Hepatocyte (in vitro differentiated cells): ENCODE measurements at places on chromosomes 6 and 20.
A peak's percentile ranks its signal among the peaks of the same experiment; 100 is the strongest.

- H3K27ac ChIP-seq: no peak overlapping the region
- H3K36me3 ChIP-seq: no peaks in the 10 kb centered on the region
- no peak overlapping the region for H3K4me3 ChIP-seq
- H3K4me1 ChIP-seq: no peaks in the 10 kb centered on the region
- H3K27me3 ChIP-seq: no peaks in the 10 kb centered on the region
Observed at GRCh38 chr6:168741942-168742782, 301.2 kb downstream of the SMOC2 start.

DNA sequence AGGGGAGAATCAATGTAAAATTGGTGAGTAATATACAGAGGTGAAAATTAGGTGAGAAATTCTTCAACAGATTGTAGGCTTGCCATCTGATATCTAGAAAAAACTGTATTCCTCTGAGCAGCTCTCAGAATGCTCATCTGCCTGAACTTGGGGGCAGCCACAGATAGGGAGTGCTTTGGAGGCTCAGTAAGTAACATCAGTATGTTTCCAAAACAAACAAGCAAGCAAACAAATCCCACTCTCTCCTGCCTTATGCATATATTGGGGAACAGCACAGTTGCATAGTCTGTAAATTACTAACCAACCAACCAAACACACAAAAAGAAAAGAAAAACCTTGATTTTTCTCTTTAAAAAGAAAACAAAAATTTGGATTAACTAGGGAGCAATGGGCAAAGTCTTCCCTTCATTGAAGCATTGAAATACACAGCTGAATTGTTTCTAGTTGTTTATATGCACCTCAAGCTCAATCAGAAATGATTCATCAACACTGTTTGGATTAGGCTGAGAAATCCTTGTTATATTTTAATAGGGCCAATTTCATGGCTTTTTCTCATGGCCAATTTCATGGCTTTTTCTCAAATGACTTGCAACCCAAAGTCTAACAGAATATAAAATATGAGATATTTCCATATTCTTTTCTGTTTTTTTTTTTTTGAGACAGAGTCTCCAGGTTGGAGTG is 50.1 kb upstream of the DEK start:
- no peak overlapping the region for H3K4me3 ChIP-seq
- no peak overlapping the region for H3K27ac ChIP-seq
- H3K36me3 ChIP-seq: no peaks in the 10 kb centered on the region
- H3K4me1 ChIP-seq: no peaks in the 10 kb centered on the region
- DNase-seq: no peak

DNA sequence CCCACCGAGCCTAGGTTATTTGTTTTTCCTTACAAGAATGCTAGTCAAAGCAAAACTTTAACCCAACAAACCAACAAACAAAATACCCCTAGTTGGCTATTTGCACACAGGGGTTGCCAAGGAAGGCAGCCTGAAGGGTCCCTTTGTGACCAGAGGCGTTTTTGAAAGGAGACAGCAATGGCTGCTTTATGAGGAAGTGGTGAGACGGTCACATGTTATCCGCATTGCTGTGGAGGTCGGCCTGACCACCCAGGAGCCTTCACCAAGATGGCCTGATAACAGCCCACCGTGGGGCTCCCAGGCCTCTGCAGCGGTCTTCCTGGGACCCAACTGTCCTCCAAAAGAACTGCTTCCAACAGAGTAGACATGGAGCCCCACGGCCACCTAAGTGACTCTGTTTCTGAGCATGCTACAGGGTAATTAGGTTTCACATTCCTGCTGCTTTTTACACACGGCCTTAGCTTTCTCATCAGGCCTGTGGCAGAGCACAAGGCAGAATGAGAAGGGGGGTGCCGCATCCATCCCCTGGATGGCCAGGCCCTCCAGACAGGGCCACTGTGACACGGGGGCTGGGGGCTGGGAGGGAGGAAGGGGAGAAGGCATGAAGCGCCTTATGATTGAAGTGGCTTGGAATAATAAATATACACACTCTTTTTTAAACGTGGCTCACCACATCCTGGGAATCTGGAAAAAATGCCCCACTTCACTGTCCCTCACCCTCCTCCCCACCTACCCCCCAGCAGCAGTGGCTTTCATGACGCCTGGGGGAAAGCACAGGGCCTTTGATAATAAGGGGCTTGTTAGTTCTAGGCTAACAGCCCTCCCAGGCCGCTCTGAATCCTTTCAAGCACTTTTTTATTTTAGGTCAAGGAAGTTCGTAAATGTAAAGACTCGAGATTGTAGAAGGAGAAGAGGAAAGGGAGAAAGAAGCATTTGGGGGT is 86.0 kb downstream of the CLIC5 start:
- no peaks in the 10 kb centered on the region for H3K36me3 ChIP-seq
- H3K27ac ChIP-seq: no peak overlapping the region
- no peaks in the 10 kb centered on the region for H3K27me3 ChIP-seq
- no peak for DNase-seq
- H3K4me3 ChIP-seq: no peak overlapping the region

- H3K27me3 ChIP-seq: no peaks in the 10 kb centered on the region
- no peaks in the 10 kb centered on the region for H3K36me3 ChIP-seq
- no peak overlapping the region for H3K4me3 ChIP-seq
- no peaks in the 10 kb centered on the region for H3K4me1 ChIP-seq
- DNase-seq: no peak
Observed at GRCh38 chr6:105458551-105458950, 55.7 kb upstream of the PREP start.

GRCh38 chr20:49583669-49584417 is 15.9 kb upstream of the PTGIS start:
- H3K27me3 ChIP-seq: no peaks in the 10 kb centered on the region
- peak overlapping the region; percentile 99 for H3K27ac ChIP-seq
- no peaks in the 10 kb centered on the region for H3K36me3 ChIP-seq

DNA sequence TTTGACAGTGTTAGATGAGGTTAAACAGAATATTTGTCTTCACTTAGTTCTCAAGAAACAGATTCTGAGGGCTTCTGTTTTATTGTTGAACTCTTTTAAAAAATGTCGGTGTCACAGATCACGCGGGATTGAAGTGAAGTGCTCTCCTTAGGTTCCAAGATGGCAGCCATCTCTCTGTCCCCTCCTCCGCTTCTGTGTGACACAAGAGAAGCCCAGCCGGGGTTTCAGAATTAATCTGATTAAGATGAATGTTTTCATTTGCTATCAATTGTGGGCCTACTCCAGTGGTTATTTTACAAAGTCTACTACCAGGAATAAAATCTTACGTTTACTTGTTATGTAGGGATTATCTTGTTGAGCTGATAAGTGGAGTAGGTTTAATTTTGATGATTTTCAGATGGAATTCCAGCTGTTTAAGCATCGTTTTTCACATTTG is 10.9 kb downstream of the HIVEP1 start:
- no peaks in the 10 kb centered on the region for H3K4me1 ChIP-seq
- H3K36me3 ChIP-seq: no peaks in the 10 kb centered on the region
- no peak for DNase-seq
- no peaks in the 10 kb centered on the region for H3K27me3 ChIP-seq
- H3K4me3 ChIP-seq: no peak overlapping the region

GRCh38 chr6:12717356-12717755 is 789 bp downstream of the PHACTR1 start:
- H3K27me3 ChIP-seq: peaks cover 9% of the 10 kb centered on the region
- no peak overlapping the region for H3K27ac ChIP-seq
- H3K36me3 ChIP-seq: no peaks in the 10 kb centered on the region
- H3K4me3 ChIP-seq: no peak overlapping the region
- H3K4me1 ChIP-seq: no peaks in the 10 kb centered on the region
- DNase-seq: no peak
